MCF 10A (cell line): ENCODE measurements at places on chromosomes 3 and 15. TPM values are rescaled to one million over a fixed set of nuclear protein-coding genes. Genes with fewer than 3 reads are reported as not detected.
A peak's percentile ranks its signal among the peaks of the same experiment; 100 is the strongest.

- H3K27me3 ChIP-seq = no peaks in the 10 kb centered on the region
- DNase-seq = peak; percentile 11
- no peak overlapping the region for H3K4me3 ChIP-seq
- peak overlapping the region; percentile 42 for H3K27ac ChIP-seq
- H3K36me3 ChIP-seq = no peaks in the 10 kb centered on the region
Observed at GRCh38 chr15:60115579-60116380, 111.7 kb downstream of the FOXB1 start.

BFSP2 gene
- total RNA-seq = not detected in 2 replicates

DNA sequence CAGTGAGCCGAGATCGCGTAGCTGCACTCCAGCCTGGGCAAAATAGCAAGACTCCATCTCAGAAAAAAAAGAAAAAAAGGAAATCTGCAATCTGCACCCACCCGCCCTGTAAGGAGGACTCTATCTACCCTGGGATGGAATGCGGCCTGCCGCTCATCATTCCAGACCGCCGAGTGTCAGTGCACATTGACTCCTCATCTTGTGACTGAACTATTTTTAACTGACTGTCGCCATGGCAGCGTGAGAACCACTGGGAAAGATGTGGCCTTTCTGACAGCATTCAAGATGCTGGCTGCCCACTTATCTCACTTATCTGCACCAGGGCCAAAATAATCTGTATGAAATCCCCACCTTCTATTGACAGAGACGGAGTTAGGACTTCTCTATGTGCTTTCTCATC is 38.8 kb upstream of the ANKRD34C start:
- DNase-seq = no peak
- H3K27ac ChIP-seq = no peak overlapping the region
- peaks cover 41% of the 10 kb centered on the region for H3K27me3 ChIP-seq
- H3K4me1 ChIP-seq = no peaks in the 10 kb centered on the region
- no peaks in the 10 kb centered on the region for H3K36me3 ChIP-seq
- no peak overlapping the region for H3K4me3 ChIP-seq

DNA sequence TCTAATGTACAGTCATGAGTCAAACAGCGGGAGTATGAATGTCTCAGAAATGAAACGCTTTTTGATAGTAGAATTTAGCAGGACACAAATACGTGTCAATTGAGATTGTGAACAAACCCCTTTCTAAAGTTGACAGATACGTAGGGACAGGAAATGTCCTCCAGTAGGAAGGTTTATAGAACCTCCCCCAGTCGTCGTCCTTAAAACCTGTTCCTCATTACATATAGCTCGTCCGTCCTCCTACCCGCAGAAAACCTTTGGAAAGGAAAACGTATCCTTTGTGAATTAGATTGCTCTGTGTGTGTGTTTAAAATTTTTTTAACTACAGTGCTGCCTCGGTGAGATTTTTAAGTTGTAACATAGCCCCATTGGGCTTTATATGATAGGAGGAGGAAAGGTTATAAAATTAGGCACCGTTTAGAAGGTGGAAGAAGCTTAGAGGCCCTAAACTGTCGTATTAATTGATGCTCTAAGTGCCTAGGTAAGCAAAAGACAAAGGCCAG is 4.1 kb downstream of the UBE2E1 start:
- H3K27me3 ChIP-seq = no peaks in the 10 kb centered on the region
- H3K27ac ChIP-seq = peak overlapping the region; percentile 97
- peaks cover 27% of the 10 kb centered on the region for H3K36me3 ChIP-seq
- DNase-seq = no peak
- peak overlapping the region; percentile 89 for H3K4me3 ChIP-seq
- H3K4me1 ChIP-seq = peaks cover 51% of the 10 kb centered on the region

GRCh38 chr3:151871639-151872468 is 1.6 kb upstream of the SUCNR1 start:
- H3K4me3 ChIP-seq = no peak overlapping the region
- H3K27me3 ChIP-seq = no peaks in the 10 kb centered on the region
- H3K36me3 ChIP-seq = no peaks in the 10 kb centered on the region
- no peak overlapping the region for H3K27ac ChIP-seq
- peaks cover 5% of the 10 kb centered on the region for H3K4me1 ChIP-seq

POLR2H gene
- total RNA-seq = 81.5 and 91.5 TPM in 2 replicates

MELTF gene
- 9.1 and 20.6 TPM in 2 replicates for total RNA-seq

MYRIP gene
- total RNA-seq = 0.10 and 0.19 TPM in 2 replicates
